Breast epithelium (tissue), 4 donors: ENCODE measurements at places on chromosomes 7 and 10. TPM values are rescaled to one million over a fixed set of nuclear protein-coding genes. Genes with fewer than 3 reads are reported as not detected.

The CUBN gene
- total RNA-seq = 1.6 TPM

The TBXAS1 gene
- 17.9 TPM for total RNA-seq

The DPY19L1 gene
- total RNA-seq = 18.2 TPM

The PAXIP1 gene
- 14.1 TPM for total RNA-seq

The NRG3 gene
- 0.33 TPM for total RNA-seq

The CDC14C gene
- not detected for total RNA-seq

The PNLIPRP2 gene
- total RNA-seq = not detected

The MAPK8 gene
- total RNA-seq = 108 TPM

The PPP1R9A gene
- total RNA-seq = 7.5 TPM

The ANLN gene
- total RNA-seq = 5.0 TPM

The RAB19 gene
- 2.3 TPM for total RNA-seq

The SAP25 gene
- 2.2 TPM for total RNA-seq

The VIPR2 gene
- total RNA-seq = 4.6 TPM

The C10orf143 gene
- 2.1 TPM for total RNA-seq

The KIAA1549 gene
- total RNA-seq = 3.9 TPM

The VSTM4 gene
- total RNA-seq = 8.5 TPM

The SHOC2 gene
- total RNA-seq = 60.3 TPM

The CCNY gene
- 36.1 TPM for total RNA-seq

The BMPR1A gene
- 87.2 TPM for total RNA-seq

The SORCS1 gene
- total RNA-seq = 2.9 TPM

The PAX4 gene
- total RNA-seq = not detected

The GPR22 gene
- not detected for total RNA-seq

The CARD11 gene
- 0.80 TPM for total RNA-seq

The ARL4A gene
- 51.1 TPM for total RNA-seq

The PDE1C gene
- 3.2 TPM for total RNA-seq

The GBX1 gene
- total RNA-seq = not detected

The PVRIG gene
- total RNA-seq = 0.66 TPM

The PRKAR2B gene
- 252 TPM for total RNA-seq

The CTNNA3 gene
- total RNA-seq = 0.59 TPM

The BUD31 gene
- 65.4 TPM for total RNA-seq

The UBE2D1 gene
- 16.1 TPM for total RNA-seq

The SEMA3A gene
- total RNA-seq = 2.9 TPM

The STEAP1B gene
- total RNA-seq = 1.0 TPM

The DRGX gene
- total RNA-seq = not detected

The PLXNA4 gene
- 32.5 TPM for total RNA-seq

The EPHB6 gene
- total RNA-seq = 29.8 TPM

The PDSS1 gene
- 8.2 TPM for total RNA-seq

The PTF1A gene
- total RNA-seq = not detected

The C10orf105 gene
- not detected for total RNA-seq

The FAM241B gene
- 0.48 TPM for total RNA-seq

The C10orf67 gene
- total RNA-seq = not detected

The SPDYE16 gene
- total RNA-seq = not detected

The CADPS2 gene
- 12.3 TPM for total RNA-seq

The BCL7B gene
- 93.0 TPM for total RNA-seq

The CTAGE8 gene
- 4.3 TPM for total RNA-seq

The SPDYE18 gene
- total RNA-seq = not detected

The BLNK gene
- total RNA-seq = 13.4 TPM

The PRKG1 gene
- total RNA-seq = 36.9 TPM

The TMEM270 gene
- not detected for total RNA-seq

The KLF14 gene
- 0.15 TPM for total RNA-seq

The INHBA gene
- total RNA-seq = 2.0 TPM

The CPN1 gene
- not detected for total RNA-seq

The CCL24 gene
- total RNA-seq = not detected

The EPHA1 gene
- total RNA-seq = not detected
